ENCODE measurements at places on chromosomes 2 and 18. TPM values are rescaled to one million over a fixed set of nuclear protein-coding genes. Genes with fewer than 3 reads are reported as not detected.

- no peaks in the 10 kb centered on the region for H3K4me1 ChIP-seq
- no peaks in the 10 kb centered on the region for H3K36me3 ChIP-seq
- H3K4me3 ChIP-seq = no peak overlapping the region
- no peak for ATAC-seq
- no peak overlapping the region for H3K27ac ChIP-seq
Measured at GRCh38 chr2:134217924-134218323, 35.9 kb upstream of the MGAT5 start.

Gene PTRHD1
- 11.8 TPM for total RNA-seq

Gene LHCGR
- 0.20 TPM for total RNA-seq

Gene COLEC12
- 34.1 TPM for total RNA-seq

Gene SNORC
- total RNA-seq = 11.6 TPM
